Small intestine (tissue), 16 donors: ENCODE measurements at places on chromosomes 2 and 18. TPM values are rescaled to one million over a fixed set of nuclear protein-coding genes. Genes with fewer than 3 reads are reported as not detected.

- peak; percentile 22 for DNase-seq
Measured at GRCh38 chr2:55511508-55512124, 7.9 kb upstream of the CFAP36 start.

GRCh38 chr2:234853729-234854128 is 98.1 kb upstream of the SH3BP4 start:
- DNase-seq: no peak

GRCh38 chr2:198604599-198604998 is 800.2 kb downstream of the PLCL1 start:
- DNase-seq: no peak

DNA sequence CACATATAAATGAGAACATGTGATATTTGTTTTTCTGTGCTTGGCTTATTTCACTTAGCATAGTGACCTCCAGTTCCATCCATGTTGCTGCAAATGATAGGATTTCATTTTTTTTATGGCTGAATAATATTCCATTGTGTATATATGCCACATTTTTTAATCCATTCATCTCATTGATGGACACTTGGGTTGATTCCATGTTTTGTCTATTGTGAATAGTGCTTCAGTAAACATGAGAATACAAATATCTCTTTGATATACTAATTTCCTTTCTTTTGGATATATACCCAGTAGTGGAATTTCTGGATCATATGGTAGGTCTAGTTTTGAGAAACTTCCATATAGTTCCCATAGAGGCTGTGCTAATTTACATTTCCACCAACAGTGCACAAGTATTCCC is 3.7 kb upstream of the NEMP2 start:
- no peak for DNase-seq

GRCh38 chr2:119645173-119645855 is 33.7 kb upstream of the TMEM177 start:
- DNase-seq: no peak

- no peak for DNase-seq
Measured at GRCh38 chr2:86512034-86512433, 51.2 kb downstream of the CHMP3 start.

- DNase-seq: no peak
Measured at GRCh38 chr2:102117472-102117858, 25.1 kb upstream of the IL1R1 start.

GRCh38 chr18:34258176-34258575 is 33.5 kb upstream of the NOL4 start:
- DNase-seq: no peak

GRCh38 chr2:57906152-57906732 is 140.4 kb upstream of the VRK2 start:
- DNase-seq: peak; percentile 31

GRCh38 chr2:208253600-208254117 is 1.2 kb downstream of the IDH1 start:
- DNase-seq: no peak

GRCh38 chr2:170434900-170435621 is 257.1 kb downstream of the MYO3B start:
- DNase-seq: peak; percentile 50

- no peak for DNase-seq
Measured at GRCh38 chr2:169082995-169083394, 13.6 kb downstream of the DHRS9 start.

The KANSL1L gene
- 1.8 TPM for polyA plus RNA-seq

The EGR4 gene
- polyA plus RNA-seq: 0.01 TPM

The STRN gene
- polyA plus RNA-seq: 6.7 TPM

The RGPD8 gene
- polyA plus RNA-seq: 1.6 TPM

The POTEJ gene
- polyA plus RNA-seq: not detected
